NCI-H69 (cell line): ENCODE measurements at places on chromosomes 2 and 18.

DNA sequence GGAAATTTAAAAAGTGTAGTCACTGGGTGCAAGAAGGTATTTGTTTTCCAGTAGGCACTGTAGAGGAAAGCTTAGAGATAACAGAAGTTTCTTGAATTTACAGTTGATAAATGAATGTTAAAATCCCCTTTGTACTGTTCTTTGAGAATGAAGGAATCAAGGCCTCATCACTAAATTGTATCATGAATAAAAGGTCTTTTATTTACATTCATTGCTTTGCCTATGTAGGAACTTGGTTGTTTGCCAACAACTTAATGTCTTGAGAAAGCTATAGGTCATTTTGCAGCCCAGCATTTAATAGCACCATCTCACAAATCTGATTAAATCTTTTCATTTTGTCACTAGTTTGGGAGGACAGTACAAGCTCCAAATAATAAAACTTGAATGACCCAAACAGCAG, 213.9 kb upstream of the ITGA4 start:
- peak; percentile 52 for DNase-seq

DNA sequence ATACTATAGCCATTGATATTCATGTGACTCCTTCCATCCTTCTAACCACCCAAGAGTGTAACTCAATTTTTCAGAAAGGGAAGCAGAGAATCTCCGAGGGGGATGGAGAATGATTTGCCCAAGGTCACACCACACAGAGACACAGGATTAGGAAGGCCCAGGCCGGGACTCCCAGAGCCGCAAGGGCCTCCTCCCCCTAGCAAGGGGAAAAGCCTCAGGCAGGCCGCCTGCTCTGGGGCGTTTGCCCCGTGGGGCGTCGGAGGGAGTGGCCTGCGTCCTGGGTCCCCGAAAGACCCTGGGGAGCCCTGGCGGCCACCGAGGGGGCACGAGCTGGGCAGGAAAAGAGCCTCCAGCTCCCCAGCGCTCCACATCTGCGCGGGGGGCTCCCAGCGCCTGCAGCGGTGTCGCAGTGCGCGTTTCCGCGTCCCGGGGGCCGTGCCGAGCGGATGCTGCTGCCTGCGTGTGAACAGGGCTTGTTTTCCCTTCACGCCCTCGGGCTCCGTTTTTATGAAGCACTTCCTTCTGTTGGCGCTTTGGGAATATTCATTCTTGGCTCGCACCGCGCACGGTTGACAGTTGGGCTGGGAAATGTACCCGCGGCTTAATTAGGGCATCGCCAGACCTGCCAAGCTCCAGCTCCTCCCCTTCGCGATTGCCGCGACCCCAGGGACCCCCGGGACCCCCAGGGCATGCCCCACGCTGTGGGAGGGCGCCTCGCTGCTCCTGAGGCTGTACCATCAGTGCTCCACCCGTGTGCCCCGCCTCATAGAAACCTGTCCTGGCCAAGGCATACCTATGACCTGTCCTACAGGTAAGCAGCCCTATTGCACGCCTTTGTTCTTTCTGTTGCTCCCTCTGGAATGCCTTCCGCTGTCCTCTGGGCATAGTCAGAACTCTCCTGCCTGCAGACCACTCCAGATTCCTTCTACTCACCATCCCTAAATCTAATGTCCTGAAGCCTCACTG, 158.9 kb upstream of the GLI2 start:
- DNase-seq, result peak; percentile 93

GRCh38 chr2:17658251-17658843, 95.3 kb downstream of the SMC6 start:
- no peak for DNase-seq

GRCh38 chr2:3443083-3443482, 63.6 kb downstream of the TRAPPC12 start:
- no peak for DNase-seq

- DNase-seq, result no peak
Observed at GRCh38 chr2:216535454-216535995, 36.9 kb downstream of the RPL37A start.
